ENCODE measurements at places on chromosomes 2 and 18.

GRCh38 chr2:236769981-236770671, 200.5 kb downstream of the ACKR3 start:
- no peak for DNase-seq

- no peak for DNase-seq
Measured at GRCh38 chr2:88599527-88599926, 27.7 kb downstream of the EIF2AK3 start.

DNA sequence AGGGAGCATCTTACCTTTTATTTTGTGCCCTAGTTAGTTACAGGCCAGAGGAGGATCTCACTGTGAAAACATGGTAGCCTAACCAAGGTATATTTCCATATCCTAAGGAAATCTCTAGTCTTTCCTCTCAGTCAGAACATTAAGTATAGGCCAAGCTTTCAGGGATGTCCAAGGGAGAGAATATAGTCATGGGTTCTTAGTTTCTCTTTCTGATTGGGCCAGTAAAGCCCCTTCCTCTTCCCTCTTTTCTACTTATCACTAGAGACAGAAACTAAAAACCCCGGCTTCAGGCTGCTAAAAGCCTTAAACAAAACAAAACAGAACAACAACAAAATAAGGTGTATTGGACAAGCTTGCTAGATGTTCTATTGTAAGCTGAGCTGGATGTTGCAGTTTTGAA, 44.3 kb upstream of the TNFRSF11A start:
- no peak for DNase-seq

GRCh38 chr2:106977717-106978116, 91.8 kb upstream of the ST6GAL2 start:
- DNase-seq: no peak

DNA sequence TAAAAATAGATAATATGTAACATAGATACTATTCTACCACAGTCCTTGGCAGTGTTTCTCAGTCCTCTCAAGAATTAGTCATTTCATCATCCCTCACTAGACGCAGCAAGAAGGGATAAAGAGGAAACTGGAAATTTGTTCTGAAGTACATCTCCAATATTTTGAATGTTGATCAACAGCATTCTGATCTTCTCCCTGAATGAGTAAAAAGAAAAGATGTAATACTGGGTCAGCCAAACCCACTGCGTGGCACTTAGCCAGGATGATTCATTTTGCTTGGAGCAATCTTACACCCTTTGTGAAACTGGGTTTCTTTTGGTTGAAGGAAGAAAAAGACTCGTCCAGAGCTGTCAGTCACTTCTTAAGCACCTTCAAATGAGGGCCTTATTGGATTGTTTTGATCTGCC, 54.1 kb downstream of the TAF1B start:
- DNase-seq: peak; percentile 3

DNA sequence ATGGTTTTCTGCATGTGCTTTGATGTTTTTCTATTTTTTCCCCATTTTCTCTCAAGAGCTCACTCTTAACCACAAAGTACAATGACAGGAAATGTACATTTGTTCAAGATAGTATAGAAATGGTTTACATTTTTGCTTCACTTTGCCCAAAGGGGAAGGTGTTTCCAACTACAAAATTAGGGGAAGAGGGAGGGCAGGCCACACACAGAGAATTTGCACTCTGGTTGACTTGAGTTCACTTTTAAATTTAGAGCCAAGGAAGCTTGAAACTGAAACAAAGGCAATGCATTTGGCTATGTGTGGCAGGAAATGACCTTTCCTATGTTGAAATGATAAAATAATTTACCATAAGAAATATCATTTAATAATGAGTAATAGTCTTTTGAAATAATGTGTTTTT, 19.1 kb upstream of the VIT start:
- no peak for DNase-seq

DNA sequence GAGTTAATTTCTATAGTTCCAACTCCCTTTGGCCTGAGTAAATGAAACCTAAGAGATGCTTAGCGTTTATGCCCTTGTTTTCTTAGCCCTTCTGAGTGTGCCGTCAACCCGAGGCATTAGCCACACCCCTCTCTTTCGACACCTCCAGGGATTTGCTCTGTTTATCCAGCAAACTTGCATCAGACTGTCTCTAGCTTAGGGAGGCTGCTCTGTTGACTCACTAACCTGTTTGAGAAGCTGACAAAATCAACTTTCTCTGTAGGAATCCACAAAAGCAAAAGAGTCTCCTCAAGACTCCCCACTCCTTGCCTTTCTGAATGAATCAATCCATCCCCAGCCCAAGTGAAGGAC, 317.6 kb downstream of the TNS1 start:
- no peak for DNase-seq

DNA sequence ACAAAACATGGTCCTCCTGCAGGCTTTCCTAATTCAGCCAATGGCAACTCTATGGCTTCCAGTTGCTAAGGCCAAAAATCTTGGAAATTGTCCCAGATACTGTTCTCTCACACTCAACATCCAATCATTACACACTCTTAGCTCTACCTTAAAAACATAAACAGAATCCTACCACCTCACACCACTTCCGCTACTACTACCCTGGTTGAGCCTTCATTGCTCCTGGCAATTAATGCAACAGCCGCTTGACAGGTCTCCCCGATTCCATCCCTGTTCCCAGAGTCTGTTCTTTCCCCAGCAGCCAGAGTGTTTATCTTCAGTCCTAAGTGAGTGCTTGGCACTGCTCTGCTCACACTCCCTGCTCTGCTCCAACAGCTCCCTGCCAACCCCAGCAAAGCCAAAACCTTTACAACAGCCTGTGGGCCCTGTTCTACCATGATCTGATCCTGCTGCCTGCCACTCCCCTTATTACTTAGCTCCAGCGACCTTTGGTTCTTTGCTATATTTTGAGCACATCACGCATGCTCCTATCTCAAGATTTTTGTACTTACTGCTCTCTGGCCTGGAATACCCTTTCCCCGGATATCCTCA, 67.5 kb upstream of the AMMECR1L start:
- no peak for DNase-seq

- DNase-seq: peak; percentile 24
Measured at GRCh38 chr2:196987649-196988364, 61.3 kb upstream of the PGAP1 start.

DNA sequence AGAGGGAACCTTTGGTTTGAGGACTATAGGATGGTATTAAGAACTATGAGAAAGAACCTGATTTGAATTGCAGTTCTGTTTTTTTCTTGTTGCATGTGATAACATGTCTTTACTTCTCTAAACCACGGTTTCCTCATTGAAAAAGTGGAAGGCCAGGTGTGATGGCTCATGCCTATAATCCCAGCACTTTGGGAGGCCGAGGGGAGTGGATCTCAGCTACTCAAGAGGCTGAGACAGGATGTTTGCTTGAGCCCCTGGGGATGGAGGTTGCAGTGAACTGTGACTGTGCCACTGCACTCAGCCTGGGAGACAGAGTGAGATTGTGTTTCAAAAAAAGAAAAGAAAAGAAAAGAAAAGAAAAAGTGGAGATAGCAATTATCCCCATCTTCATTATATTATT, 32.3 kb downstream of the SCN9A start:
- DNase-seq: no peak

DNA sequence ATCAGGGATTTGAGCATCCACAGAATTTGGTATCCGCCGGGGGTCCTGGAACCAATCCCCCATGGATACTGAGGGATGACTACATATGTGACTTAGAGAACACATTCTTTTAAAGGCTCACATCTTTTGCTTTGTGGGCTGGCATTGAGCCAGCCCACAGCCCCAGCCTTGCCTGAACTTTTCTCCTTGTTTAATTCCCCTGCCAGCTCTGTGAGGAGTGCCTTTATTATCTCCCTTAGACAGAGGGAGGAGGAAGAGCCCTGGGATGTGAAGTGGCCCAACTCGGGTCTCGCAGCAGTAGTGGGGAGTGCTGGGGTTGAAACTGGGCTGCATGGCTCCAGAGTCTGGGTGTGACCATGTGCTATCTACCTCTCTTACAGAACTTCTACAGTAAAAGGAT, 7.6 kb downstream of the TTC39C start:
- no peak for DNase-seq

GRCh38 chr2:76977846-76978727, 544.1 kb downstream of the LRRTM4 start:
- no peak for DNase-seq

DNA sequence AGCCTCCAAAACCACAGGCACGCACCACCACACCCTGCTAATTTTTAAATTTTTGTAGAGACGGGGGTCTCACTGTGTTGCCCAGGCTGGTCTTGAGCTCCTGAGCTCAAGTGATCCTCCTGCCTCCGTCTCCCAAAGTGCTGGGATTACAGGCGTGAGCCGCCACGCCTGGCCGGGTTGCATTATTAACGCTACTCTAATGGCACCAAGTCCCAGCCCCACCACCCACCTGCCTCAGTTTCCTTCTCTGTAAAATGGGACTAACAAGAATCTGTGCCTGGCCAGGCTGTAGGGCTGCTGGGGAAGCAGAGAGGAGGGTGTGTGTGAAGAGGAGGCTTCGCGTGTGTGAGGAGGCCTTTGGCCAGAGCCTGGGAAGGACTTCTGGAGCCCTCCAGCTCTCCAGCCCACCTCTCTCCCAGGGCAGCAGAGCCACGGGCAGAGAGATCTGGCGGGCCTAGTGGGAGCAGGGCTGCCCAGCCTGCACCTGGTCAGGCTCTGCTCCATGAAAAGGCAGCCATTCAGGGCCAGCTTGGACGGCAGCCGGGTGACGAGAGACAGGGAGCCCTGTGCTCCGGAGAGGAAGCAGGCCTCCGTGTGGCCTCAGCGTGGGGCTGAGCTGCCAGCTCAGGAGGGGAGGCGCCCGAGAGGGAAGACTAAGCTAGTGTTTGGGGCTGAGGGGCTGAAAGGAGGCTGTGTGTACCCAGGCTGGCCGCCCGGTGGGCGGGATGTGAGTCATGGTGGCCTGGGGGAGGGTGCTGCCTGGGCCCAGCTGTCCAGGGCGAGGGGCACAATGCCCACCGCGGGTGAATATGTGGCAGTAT, 7.4 kb upstream of the B3GNT7 start:
- DNase-seq: no peak

GRCh38 chr18:61470031-61470674, 136.9 kb downstream of the CDH20 start:
- no peak for DNase-seq

DNA sequence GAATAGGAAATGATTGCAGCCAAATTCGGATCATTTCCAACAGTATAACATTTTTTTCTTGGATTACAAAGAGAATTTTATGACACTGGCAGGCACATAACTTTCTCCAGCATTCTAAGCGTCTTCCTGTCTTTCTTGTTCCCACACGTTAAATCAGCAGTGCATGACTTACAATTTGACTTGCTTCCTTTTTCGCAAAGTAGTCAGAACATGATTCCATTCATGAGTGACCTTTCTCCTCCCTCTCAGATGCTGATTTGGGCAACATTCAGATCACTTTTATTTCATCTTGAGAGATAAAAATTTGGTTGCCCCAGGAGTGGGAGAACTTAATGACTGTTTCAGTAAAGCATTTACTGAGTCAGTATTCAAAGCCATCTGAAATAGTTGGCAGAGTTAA, 858.7 kb upstream of the ACVR2A start:
- DNase-seq: no peak

- DNase-seq: no peak
Measured at GRCh38 chr18:25560369-25560768, 208.4 kb upstream of the ZNF521 start.

DNA sequence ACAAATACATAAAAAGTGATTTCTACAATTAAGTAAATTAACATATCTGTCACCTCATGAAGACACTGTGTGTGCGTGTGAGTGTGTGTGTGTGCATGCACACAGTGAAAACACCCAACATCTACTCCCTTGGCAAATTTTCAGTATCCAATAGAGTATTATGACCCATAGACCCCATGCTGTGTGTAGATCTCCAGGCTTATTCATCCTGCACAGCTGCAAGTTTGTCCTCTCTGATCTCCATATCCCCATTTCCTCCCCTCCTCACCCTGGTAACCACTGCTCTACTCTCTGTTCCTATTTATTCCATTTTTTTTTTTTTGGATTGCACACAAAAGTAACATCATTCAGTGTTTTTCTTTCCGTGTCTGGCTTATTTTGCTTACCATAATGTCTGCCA, 391.0 kb downstream of the SOX11 start:
- no peak for DNase-seq

GRCh38 chr2:232350804-232351685, 27.5 kb upstream of the ALPP start:
- DNase-seq: no peak

- no peak for DNase-seq
Measured at GRCh38 chr2:13480057-13480456, 763.3 kb downstream of the TRIB2 start.

DNA sequence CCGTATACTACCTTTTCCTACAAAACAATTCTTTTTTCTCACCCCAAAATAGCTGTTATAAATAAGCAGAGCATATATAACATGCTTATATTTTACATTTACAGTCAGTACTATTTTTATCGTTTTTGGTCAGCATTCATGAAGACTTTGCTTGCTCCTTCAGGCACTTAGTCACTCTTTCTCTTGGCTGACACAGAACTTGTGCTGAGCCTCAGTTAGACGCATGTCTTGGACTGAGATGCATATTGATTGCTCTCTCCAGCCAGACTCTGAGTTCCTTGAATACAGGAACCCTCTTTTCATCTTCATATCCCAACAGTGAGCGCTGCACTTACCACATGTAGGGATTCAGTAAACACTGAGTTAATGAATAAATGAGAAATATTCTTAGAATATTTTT, 158.3 kb downstream of the RTN4 start:
- no peak for DNase-seq

- DNase-seq: peak; percentile 36
Measured at GRCh38 chr2:32357318-32358110, 691 bp downstream of the BIRC6 start.

DNA sequence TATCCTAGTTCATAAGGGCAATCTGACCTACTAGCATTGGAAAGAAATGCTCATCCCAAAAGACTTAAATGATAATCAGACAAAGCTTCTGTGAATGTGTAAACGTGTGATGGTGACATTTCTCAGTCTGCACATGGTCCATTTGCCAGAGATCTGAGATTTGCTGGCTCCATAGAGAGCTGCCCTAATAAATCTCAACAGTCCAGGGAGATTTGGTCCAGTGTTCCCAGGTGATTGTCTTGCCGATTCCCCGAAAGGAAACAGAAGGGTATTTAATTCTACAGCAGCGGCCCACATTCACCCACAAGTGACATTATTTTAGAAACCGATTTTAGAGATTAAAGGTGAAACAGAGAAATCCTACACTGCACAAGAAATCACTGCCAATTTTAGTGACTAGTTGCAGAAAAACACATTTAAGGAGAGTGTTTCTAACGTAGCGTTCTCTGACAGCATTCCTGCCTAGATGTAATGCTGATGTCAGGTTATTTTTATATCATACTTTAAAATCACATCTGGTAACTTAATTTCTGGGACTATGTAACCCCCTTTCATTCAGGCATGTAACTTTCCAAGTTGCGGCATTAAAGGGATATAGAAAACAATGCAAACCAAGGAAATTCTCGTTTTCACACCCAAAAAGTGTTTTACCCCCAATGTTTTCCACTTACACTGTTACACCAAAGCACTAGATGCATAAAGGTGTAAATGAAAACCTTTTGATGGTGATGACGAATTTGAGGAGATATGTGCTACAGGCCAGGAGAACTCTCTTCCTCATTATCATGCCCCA, 231.9 kb upstream of the FN1 start:
- DNase-seq: no peak

GRCh38 chr2:105744909-105745853, at the start of gene NCK2:
Gene NCK2 (plus strand): TSS chr2:105744912. CDS start chr2:105855064, 110,152 bp downstream.
- DNase-seq: peak; percentile 50

Data from CD4-positive, alpha-beta T cell treated with Interleukin-6 for 4 hours (primary cell).